ENCODE measurements at places on chromosomes 7 and 10.

GRCh38 chr7:28961972-28962371 is 3.8 kb upstream of the TRIL start:
- no peak for DNase-seq

- no peak for DNase-seq
These were observed 5.1 kb downstream of the TCTN3 start for GRCh38 chr10:95688648-95689047.

- DNase-seq: peak; percentile 22
These were observed 148.0 kb downstream of the LRRN3 start for GRCh38 chr7:111238886-111239285.

- no peak for DNase-seq
These were observed 70.6 kb downstream of the CCDC71L start for GRCh38 chr7:106590209-106590816.

- DNase-seq: no peak
These were observed 262.0 kb downstream of the ADRA2A start for GRCh38 chr10:111338805-111339204.

DNA sequence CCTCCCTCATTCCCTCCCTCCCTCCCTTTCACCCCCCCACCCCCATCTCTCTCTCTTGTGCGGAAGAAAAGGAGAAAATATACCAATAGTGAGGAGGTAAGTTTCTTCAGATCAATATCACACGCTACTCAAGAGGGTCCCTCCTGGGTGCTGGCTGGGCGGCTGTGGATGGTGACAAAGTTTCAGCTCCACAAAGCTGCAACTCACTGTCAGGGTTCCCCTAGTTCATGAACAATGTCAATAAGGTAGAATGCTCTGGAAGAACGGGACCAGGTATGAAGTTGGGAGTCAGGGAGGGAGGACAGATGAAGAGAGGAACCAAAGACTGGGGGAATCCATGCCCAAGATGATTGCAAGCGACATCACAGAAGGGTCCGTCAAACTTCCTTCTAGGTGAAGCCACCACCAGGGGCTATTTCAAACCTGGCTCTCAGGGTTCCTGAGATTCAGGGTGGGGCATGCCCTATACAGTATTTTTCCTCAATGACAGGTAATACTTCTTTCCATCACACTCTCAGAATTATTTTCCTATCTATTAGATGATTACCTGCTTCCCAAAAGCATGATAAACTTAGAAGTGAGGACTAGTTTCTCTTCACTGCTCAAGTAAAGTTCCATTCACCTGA is 1.4 kb upstream of the PDE1C start:
- no peak for DNase-seq

GRCh38 chr7:77753173-77753572 is 45.1 kb downstream of the TMEM60 start:
- DNase-seq: no peak

GRCh38 chr10:3945026-3945425 is 160.0 kb upstream of the KLF6 start:
- no peak for DNase-seq

- no peak for DNase-seq
These were observed 228.5 kb downstream of the SORCS1 start for GRCh38 chr10:106935978-106936451.

DNA sequence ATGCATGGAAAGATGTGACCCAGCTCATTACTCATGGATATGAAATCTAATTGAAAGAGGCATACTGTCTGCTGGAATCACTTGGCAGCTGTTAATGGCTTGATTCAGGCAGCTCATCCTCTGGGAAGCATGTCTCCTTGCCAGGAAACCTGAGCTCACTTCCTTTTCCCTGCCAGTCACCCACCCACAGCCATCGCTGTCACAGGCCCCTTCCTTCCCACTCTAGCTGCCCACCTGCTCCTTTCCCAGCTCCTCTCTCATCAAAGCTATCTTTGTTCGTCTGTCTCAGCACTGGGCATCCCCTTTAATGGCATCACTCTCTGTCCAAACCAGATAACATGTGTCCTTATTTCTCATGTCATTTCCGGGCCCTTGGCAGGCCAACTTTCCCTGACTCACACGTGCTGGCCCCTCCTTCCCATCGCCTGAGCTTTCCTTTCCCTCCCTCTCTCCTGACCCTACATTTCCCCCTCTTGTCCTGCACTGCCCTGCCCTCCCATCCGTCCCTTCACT is 721.9 kb downstream of the TNS3 start:
- peak; percentile 80 for DNase-seq

DNA sequence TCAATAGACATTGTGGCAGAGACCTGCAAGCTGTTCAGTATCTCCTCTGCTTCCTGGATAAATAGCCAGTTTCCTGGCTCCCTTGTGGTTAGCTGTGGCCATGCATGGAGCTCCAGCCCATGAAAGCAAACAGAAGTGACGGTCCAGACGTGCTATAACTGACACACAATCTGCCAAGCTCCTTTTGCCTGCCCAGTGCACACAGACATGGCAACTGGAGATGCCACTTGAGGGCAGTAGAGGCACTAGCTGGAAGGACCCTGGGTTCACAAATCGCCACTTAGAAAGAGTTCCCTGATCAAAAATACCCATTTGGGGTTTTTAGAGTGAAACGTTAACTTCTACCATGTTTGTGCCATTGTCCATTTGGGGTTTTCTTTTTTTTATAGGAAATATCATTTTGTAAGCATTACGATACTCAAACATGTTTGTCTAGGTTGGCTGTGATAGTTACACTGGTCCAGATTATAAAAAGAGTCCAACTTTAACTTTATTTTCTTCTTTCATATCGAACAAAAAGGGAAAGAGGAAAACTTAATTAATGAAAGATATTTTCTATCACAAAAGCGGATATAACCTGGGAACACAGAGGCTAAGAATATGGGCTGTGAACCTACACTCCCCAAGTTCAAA is 31.3 kb downstream of the KIN start:
- peak; percentile 21 for DNase-seq

DNA sequence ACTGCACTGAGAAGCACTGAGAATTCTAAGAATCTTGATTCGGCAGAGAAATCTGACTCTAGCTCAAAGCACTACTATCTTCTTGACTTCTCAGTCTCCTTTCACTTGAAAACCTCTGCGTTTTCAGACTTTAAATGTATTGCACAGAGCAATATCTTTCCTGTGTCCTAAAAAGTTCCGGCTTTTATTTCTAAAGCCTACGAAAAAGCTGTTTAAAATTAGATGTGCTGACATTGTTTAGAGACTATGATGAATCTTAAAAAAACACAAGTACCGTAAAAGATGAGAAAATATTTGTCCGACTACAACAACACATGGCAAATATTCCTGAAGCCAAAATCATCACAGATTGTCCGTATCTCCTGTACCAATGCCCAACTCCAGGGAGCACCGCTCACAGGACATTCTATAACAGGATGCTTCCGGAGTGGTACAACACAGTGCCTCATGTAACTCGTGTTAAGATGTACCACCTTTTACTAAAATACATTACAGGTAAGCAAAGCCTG is 136.9 kb downstream of the CUBN start:
- peak; percentile 45 for DNase-seq

GRCh38 chr10:114694062-114694461 is 36.0 kb upstream of the ABLIM1 start:
- no peak for DNase-seq

DNA sequence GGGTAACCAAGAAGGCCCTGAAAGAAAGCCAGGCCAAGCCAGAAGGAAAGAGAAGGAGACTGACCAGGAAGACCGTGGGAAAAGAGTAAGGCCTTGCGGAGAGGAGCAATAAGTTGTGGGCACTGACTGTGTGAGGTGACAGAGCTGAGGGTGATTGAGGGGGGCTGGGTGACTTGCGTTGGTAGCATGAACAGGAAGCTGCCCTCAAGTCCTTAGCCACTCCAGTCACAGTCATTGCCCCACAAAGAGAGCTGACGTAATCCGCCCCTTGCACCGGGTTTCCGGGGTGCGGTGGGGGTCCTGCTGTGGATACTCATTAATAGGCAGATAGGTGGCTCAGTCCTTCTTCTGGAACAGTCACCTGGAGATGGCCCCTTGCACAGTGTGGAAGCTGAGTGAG is 16.1 kb upstream of the DMBT1 start:
- DNase-seq: no peak

- no peak for DNase-seq
These were observed 105.2 kb downstream of the CUBN start for GRCh38 chr10:17024461-17024860.

GRCh38 chr7:4645246-4645645 is 36.8 kb upstream of the FOXK1 start:
- DNase-seq: peak; percentile 71

- no peak for DNase-seq
These were observed 48.6 kb downstream of the USP6NL start for GRCh38 chr10:11562888-11563287.
